ENCODE measurements at places on chromosomes 7 and 10.

DNA sequence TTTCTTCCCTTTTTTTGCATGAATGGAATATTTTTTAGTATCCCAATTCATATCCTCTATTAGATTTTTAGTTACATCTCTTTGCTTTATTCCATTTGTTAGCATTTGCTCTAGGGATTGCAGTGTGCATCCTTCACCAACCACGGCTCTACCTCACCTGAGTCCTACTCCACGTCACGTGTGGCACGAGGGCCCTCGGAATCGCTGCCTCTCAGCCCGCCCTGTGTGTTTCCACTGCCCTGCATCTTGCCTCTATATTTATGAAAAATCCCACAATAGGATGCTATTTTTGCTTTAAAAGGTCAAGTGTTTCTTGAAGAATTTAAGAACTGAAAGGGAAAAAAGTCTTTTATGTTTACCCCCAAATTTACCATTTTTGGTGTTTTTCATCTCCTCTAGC lies 41.0 kb downstream of the CFAP46 start:
- DNase-seq = no peak

DNA sequence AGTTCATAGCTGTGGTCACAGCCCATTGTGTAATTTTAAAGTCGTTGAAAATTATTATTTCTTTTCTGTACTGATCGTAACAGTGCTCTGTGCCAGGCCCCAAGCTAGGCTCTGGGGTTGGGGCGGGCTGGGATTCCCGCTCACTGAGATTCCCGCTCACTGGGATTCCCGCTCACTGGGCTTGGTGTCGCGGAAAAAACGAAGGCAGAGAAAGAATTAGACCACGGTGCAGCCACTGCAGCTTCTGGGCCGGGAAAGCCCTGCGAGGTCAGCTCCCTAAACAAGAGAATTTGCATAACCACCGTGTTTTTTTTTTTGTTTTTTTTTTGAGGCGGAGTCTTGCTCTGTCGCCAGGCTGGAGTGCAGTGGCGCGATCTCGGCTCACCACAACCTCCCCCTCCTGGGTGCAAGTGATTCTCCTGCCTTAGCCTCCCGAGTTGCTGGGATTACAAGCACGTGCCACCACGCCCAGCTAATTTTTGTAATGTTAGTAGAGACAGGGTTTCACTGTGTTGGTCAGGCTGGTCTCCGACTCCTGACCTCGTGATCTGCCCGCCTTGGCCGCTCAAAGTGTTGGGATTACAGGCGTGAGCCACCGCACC lies 31.2 kb downstream of the FOXK1 start:
- DNase-seq = no peak

GRCh38 chr10:110746254-110746826 lies 102.2 kb downstream of the RBM20 start:
- DNase-seq = peak; percentile 74

DNA sequence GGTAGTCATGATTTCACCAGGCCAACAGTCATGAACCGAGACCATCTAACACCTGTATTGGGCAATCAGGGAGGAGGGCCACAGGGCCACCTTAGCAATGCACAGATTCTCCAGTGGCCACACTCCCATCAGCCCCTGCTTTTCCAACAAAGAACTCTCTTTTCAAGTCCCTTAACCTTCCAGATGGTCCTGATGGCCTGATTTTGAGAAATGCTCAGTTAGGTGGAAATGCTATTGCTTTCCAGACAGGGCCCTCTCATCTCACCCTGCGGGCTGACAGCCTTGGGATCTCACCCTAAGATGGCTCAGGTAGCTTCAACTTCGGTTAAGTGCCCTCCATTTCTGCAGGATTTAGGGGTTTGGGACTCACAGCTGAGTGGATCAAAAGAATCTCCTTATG lies 131.9 kb upstream of the PRR15 start:
- DNase-seq = peak; percentile 23

DNA sequence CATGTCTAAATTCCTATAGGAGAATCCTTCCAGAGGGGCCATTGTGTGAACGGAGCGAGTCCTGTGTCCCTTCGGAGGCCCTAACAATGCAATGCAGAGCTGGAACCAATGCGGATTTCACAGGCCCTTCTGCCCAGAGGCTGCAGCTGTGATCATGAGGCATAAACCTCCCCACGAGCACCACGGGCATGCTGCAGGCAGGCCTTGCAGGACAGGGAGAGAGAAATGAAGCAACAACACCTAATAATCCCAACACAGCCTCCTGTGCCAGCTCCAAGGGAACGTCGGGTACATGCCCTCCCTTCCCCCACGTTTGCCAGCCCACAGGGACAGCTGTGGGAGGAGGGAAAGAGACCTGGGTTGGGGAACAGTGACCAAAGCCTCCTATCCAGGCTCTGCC lies 74.4 kb downstream of the TNS3 start:
- no peak for DNase-seq

DNA sequence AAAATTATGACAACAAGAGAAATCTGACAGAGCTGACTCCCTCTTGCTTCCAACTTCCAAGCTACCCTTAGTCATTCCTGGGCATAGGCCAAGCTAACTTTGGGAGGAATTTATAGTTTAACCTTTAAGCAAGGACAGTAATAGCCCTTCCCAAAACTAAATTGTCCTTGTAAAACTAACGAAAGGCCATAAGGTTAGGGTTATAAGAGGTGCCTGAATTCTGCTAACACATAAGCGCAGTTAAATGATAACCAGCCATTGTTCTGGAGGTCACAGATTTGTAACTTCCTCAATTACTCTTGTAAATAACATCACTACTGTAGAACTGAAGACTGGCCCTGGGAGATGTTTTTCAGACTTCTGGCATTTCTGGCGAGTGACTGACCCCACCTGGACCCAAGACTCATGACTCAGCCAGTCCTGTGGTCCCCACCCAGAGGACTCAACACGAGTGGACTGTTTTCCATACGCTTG lies 481.2 kb downstream of the KCNMA1 start:
- no peak for DNase-seq

DNA sequence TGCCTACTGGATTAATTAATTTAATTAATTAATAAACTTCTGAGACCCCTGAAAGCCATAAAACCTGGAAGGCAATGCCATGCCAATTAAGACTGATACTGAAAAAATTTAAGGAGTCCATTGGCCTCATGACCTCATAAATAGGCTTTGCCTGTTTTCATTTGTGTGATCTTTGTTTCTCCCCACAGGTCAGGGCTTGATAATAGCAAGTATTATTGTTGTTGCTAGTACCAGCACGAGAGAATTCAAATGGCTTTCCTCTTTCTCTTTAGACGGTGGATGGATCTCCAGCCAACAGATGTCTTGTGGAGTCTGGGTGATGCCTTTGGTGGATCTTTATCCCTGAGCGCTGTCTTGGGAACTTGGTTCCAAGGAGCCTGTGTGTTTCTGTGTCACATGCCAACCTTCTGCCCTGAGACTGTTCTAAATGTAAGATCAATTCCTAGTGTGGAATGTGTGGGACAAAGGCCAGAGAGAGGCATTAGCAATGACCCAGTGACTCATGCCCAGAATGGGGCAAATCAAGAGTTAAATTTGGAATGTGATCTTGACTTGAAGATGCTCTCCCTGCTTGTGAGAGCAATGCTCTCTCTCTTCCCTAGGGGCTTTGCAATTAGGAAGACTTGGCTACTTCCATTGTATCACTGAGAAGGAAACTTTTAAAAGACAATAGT lies 17.7 kb downstream of the ACSM6 start:
- no peak for DNase-seq
